ENCODE measurements at places on chromosomes 16 and 17.

DNA sequence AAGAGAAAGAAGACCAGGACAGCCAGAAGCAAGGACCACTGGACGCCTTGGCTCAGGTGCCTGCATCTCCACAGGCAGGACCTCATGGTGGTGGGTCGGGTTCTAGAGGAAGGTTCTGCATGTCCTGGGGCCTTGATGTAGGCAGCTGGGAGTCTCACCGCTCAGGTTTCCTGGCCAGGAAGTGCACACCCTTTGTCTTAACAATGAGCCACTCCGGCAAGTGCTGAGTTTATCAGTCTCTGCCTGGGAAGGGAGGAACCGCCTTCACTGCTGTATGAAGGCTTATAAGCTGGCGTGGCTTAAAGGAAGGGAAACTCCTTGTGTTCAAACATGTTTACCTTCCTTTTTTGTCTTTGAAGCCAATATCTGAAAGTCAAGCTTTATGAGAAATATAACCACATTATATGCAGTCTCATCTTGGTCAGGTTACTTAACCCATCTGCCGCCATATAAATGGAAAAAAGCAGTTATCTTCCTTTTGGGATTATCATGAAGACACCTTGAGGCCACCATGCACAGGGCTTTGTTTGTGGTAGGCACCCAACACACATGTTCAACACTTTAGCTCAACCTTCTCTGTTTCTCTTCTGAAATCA is at the start of gene ST6GALNAC1:
ST6GALNAC1 (minus strand) TSS at position 205 of the 596 bp plus-strand sequence; CDS start at position 86, 119 bp downstream.
- DNase-seq, result no peak

- DNase-seq, result no peak
These were observed 36.6 kb downstream of the MAF start for GRCh38 chr16:79563921-79564320.

DNA sequence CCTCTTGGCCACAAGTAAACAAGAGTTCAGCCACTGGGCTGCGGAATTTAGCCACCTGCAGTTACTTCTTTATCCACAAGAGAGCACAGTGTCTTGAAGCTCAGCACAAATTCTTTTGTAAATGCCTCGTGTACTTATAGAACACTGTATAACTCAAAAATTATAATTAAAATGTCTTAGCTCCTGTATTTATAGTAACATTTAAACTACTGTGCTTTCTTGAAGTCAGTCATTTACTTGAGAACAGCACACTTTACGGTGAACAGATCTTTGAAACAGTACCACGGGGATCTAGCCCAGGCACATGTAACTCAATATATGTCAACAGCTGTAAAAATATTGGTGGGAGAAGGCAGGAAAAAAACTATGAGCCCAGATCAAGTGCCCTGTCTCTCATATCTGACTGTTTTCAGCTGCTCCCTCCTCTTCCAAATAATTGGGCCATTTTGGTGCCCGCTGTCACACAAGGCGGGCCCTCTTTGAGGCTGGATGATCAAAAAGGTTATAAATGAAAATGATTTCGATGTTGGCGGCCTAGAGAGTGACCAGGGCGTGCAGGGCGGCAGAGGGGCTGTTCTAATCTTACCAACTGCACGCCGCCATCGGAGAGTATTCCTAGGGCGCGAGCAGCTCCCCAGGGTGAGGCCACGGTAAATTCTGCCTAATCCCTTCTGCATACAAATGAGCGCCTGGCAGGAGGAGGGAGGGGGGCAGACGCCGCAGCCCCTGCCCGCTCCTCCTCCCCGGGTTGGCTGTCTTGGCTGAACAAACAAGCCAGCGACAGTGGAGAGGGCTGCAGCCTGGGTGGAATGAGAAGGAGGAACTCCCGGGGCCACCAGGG is 183.2 kb downstream of the C16orf78 start:
- DNase-seq, result peak; percentile 38

DNA sequence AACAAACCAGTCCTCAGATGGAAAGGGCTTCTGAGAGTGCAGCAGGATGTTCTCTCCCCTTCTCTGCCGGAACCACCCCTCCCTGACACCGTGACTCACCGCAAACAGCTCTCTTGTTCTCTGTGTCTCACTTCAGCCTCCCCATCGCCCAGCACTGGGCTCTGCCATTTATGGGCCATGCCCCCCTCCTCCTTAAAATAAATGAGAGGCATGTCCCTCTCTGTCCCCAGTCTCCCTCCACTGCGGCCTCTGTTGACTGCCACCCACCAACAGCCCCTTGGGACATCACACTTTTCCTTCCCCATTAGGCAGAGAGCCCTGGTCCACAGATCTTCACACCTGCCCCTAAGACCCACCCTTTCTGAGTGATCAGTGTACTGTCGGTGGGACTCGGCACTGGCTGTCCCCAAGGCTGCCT is 6.3 kb downstream of the CCDC102A start:
- no peak for DNase-seq

DNA sequence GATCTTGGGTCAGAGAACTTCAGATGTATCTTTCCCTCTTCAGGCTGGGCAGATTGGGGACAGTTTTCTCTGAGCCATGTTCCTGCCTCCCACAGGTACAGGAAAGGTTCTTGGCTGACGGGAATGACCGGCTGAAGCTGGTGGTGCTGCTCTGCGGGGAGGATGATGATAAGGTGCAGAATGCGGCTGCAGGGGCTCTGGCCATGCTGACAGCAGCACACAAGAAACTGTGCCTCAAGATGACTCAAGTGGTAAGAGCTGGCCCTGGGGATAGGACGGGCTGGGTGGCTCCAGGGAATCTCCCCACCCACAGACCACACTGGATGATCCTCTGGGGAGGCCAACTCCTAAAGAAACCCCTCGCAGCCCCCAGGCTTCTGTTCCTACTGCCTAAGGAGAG is 10.9 kb downstream of the SLC35G3 start:
- DNase-seq, result no peak

DNA sequence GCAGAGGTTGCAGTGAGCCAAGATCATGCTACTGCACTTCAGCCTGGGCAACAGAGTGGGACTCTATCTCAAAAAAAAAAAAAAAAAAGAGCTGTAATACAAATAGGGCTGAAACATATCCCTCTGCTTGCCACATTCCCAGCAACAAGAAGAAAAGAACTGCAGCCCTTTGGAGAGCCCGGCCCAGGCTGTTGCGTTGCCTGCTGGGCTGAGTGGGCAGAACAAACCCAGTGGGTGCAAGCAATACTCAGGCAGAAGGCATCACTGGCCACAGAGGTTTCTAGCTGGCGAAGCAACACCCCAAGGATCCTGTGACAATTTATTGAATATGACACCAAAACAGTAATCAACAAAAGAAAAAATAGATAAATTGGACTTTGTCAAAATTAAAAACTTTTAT is 44.0 kb downstream of the PIGL start:
- no peak for DNase-seq

All from iPS DF 19.7 (cell line).